ENCODE measurements at places on chromosomes 11 and 22.
A peak's percentile ranks its signal among the peaks of the same experiment; 100 is the strongest.

DNA sequence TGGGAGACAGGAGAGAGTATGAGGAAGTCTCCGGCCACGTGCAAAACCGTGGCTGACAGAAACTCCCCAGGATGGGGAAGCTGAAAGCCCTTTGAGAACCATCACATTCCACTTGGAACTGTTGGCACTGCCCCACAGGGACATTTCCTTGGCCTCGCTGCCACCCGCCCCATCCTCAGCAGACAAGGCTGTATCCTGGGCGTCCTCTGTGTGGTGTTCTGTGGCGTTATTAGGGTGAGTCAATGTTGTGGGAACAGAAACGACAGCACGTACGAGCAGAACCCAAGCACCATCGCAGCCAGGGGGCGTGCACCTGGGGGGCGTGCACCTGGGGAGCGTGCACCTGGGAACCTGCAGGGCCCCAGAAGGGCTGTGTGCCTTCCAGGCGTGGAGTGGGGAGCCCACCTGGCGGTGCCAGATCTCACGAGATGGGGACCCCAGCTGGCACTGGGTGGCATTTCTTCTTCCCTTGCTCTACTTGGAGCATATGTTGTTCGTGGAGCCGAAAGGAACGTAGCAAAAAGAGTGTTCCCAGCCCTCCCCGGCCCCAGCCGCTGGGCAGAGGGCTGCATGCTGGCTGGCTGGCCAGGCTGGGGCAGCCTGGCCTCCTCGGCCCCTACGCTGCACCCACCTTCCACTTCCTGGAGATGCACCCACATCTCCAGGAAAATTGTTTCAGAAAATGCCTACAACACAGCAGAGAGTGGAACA is 35.4 kb downstream of the NFAM1 start:
- no peak for DNase-seq

- peak; percentile 51 for DNase-seq
Observed at GRCh38 chr11:6736495-6737121, 35.2 kb downstream of the OR2AG2 start.

DNA sequence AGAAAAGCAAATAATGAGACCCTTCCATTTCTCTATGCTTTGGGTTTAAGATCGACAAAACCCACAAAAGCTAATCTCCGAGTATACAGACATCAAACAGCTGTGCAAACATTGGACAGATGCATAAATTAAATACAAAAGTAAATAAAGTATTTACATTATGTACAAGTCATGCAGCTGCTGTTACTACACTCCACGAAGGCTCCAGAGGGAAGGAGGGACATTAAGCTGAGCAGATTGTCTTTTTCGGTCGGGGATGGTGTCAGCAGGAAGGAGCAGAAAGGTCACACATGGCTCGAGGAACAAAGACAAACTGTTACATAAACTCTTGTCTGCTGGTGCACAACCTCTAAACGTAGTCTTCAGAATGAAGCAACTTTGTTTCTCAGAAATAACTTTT is 88.8 kb upstream of the BARX2 start:
- no peak for DNase-seq

DNA sequence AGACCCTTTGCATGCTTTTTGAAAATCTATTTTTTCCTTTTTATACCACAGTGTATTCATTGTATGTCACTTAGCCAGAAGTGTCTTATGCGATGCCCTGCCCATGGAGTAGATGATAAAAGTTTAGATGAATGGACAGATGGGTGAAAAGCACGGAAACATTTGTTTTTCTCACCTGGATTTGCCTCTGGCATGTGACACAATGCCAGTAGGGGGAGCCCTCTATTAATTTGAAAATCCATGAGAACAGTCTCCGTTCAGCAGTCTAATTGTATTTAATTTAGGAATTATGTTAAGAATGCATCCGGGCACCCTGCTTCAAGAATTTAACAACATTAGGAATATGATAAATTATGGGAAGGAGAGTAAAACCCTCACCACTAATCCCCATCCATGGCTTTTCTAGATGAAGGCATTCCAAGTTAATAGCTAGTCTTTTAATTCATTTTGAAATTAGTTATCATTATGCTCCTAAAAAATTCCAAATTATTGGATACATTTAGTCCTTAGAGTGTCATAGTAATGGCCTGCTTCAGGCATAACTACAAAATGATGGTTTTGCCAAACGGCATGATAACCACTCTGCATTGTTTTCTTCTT is 55.3 kb upstream of the ALKBH3 start:
- peak; percentile 17 for DNase-seq

- DNase-seq: no peak
Observed at GRCh38 chr11:108751444-108751843, 86.6 kb downstream of the DDX10 start.

- no peak for DNase-seq
Observed at GRCh38 chr11:34232807-34233206, 125.0 kb downstream of the ABTB2 start.

DNA sequence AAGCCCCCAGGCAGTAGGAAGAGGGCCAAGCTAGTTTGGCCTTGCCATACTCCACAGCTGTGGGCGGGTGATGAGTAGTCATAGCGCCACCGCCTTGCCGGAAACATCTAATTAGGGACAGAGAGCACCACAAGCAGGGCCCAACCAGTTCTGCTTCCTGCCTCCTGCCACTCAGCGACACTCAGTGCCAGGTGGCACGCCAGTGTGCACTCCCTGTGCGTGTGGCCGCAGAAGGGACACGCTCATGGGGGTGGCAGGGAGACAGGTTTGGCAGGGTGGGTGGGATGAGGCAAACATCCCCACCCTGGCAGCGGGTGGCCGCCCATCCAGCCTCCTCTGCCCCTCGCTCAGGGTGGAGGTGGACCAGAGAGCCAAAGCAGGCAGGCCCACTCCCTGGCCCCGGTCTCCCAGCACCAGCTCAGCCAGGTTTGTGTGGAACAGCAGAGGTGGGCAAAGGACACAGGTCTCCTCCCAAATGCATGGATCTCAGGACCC is 4.9 kb downstream of the OVOL1 start:
- DNase-seq: no peak

GRCh38 chr11:118872403-118872821 is 11.3 kb upstream of the CXCR5 start:
- DNase-seq: peak; percentile 81
